ENCODE measurements at places on chromosomes 11 and 22.
A peak's percentile ranks its signal among the peaks of the same experiment; 100 is the strongest.

GRCh38 chr11:119891055-119891768, 162.2 kb upstream of the NECTIN1 start:
- peak; percentile 79 for DNase-seq

DNA sequence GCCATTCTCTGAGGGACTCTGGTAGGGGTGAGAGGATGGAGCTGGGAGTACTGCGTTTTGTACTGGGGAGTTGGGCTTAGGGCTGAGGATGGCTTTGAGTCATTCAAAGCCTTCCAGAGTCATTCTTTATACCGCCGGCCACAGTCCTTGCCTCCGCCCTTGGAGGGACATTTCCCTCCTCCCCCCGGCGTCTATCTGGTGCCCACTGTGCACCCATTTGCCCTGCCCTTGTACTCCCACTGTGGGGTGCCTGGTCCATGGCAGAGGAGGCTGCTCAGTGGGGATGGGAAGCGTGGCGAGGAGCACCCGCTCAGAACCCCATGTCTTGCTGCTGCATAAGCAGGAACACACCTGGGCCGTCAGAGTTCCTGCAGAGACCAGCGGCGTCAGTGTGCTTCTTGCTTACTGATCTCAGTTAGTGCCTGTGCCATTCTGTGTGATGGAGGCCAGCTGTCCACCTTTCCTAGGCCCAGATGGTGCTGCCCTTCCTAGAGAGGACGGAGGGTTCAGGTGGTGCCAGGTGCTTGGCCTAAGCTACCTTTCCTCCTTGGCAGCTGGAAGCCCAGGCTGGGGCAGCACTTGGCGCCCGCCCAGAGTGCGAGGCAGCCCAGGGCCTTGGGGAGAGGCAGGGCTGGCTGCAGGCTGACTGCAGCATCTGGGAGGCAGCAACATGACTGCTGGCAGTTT, 23.3 kb upstream of the TMEM191C start:
- DNase-seq = no peak

DNA sequence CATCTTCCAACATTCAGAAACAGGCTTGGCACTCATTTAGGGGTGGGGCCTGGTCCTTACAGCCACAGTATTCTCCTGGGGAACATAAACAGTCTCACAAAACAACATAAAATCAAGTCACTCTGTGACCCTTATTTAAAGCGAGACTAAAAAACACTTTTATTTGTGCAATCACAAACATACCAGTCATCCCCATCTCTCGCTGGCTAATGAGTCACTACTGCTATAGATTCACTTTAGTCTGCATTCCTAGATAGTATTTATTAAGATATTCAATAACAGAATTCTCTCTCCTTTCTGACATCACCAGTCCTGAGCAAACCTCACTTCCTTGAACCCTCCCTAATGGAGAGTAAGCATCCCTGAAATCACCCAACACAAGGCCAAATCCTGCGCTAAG, 68.0 kb downstream of the ZBTB44 start:
- DNase-seq = peak; percentile 31

DNA sequence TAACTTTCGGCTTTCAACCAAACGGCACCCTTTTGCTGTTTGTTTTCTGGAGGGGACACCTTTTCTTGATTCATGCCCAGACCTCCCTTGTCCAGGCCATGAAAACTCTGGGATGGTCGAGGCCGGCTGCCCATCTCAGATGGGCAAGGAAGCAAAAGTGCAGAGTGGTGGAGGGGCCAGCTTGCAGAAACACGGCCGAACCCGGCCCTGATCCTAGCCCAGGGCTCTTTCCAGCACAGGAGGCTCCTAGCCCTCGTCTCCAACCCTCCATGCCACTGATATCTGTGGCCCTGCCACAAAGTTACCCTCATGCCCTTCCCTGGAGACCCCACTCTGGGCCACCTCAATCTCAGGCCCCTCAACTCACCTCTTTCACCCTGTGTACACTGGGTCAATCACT, 18.9 kb upstream of the SLC22A12 start:
- no peak for DNase-seq

GRCh38 chr11:109739379-109739778, 317.4 kb downstream of the C11orf87 start:
- DNase-seq = peak; percentile 6

DNA sequence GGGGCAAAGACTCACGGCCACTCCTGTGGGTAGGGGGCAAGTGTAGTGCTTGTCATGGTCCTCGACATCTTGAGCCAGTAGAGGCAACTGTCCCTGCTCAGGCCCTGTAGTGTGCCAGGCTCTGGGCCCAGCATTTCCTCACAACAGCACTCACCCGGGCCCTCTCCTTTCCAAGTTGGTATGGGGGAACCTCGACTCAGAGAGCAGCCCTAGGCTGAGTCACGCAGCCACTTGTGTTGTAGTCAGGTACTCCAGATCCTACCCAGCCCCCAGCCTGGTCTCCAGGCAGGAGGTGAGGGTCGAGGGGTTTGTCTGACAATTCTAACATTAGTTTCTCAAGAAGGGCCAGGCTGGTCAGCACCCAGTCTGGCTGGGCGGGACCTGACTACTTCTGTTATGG, 4.1 kb downstream of the RELT start:
- no peak for DNase-seq

DNA sequence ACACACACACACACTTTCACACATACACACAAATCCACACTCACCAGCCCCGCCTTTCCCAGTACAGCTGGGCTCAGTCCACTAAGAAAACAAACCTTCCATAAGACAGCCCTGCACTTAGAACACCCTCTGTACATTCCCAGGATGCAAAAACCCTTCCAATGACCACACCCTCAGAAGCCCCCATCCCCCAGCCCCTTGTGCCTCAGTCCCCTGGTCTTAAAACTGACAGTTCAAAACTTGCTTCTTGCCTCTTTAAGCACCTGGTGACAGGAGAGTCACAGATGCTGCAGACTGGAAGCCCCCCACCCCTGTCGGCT, 23.0 kb downstream of the APLNR start:
- DNase-seq = peak; percentile 33

DNA sequence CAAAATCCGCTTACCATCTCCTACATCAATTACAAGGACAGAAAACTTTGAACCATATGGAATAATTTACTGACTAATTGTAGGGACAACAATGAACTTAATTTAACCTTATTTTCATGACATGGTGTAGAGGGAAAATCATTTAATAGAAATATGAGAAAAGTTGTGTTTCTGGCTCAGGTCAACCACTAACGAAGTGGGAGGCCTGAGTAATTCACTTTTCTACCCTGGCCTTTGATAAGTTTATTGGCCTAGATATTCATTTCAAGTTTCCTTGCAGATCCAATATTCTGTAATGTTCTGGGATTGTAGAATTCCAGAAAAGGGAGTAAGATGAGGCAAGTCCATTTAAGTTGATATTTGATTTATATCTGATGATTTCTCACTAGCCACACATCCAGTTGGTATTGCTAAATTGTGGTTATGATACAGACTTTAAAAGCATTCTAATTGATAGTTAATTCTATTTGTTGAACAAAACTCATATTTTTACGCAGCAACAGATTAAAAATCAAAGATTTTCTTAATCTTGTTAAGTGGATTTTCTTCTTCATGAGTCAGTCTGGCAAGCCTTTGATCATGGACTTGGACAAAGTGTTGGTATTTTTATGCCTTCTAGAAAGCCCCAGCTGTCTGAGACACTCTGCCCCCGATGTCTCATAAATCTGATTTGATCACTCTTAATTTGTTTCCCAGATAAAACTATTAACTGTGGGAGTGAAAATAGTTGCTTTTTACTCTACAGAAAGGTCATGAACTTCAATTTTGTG, 336.5 kb downstream of the TMEM135 start:
- no peak for DNase-seq

- no peak for DNase-seq
Observed at GRCh38 chr22:31328544-31328960, 17.6 kb downstream of the PATZ1 start.

DNA sequence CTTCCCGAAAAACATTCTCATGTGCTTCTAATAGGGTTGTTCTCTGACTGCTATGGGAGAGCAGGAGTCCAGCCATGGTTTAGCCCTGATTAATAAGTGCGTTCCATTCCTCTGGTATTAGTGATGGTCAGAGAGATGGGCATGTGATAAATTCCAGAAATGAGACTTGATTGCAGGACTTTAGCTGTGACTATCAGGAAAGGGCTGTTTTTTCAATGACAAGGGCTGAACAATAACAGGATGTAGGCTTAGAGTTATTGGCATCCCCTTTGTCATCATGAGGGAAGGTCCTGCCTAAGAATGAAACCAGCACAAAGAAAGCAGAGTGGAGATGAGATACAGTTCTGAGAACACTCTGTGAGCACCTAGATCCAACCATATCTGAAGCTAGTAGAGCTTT, 494.6 kb downstream of the MIAT start:
- no peak for DNase-seq

DNA sequence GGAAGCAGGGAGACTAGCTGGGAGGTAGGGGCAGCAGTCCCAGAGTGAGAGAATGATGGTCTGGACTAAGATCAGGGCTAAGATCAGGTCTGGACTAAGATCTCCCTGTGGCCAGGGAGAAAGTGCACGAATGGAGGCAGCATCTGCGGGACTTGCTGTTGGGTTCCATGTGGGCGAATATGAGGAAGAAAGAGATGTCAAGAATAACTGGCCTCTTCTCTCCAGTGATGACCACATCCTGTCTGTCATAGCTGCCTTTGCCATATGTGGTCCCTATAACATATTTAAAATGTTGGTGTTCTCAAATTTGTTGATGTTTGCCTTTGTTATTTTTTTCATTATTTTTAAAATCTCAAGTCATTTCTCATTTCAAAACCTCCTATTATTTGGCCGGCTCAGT, 27.4 kb upstream of the CXCR5 start:
- DNase-seq = no peak

GRCh38 chr11:19777377-19778102, 64.9 kb downstream of the NAV2 start:
- DNase-seq = peak; percentile 23

DNA sequence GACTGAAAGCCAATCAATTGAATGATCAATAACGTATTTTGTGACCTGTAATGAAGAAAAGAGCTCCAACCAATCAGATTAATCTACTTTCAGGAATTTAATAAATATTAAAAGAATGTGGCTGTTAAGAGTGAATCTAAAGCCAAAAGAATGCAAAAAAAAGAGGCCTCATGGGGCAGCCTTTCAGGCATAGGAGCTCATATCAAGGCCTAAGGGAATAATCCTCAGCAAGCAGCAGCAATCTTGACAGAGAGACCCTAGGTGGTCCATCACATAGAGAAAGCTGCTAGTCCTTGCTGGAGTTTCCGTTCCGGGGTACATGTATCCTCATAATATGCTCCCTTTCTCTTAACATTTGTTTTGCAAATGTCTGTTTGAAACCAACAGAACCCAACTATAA, 313.1 kb upstream of the PITPNB start:
- DNase-seq = no peak

- no peak for DNase-seq
Observed at GRCh38 chr11:95652002-95652472, 137.5 kb downstream of the FAM76B start.

DNA sequence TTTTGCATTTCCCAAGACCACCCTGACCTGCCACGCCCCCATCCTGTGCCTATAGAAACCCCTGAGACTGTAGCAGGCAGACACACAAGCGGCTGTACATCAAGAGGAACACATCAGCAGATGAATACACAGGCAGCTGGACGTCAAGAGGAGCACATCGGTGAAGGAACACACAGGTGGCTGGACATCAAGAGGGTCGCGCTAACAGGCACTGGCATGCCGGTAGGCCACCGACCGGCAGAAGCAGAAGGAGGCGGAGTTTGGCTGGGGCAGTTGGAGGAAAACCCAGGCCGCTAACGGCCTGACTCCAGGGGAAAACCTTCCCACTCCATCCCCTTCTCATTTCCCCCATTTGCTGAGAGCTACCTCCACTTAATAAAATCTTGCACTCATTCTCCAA, 5.4 kb upstream of the IPO7 start:
- DNase-seq = no peak

DNA sequence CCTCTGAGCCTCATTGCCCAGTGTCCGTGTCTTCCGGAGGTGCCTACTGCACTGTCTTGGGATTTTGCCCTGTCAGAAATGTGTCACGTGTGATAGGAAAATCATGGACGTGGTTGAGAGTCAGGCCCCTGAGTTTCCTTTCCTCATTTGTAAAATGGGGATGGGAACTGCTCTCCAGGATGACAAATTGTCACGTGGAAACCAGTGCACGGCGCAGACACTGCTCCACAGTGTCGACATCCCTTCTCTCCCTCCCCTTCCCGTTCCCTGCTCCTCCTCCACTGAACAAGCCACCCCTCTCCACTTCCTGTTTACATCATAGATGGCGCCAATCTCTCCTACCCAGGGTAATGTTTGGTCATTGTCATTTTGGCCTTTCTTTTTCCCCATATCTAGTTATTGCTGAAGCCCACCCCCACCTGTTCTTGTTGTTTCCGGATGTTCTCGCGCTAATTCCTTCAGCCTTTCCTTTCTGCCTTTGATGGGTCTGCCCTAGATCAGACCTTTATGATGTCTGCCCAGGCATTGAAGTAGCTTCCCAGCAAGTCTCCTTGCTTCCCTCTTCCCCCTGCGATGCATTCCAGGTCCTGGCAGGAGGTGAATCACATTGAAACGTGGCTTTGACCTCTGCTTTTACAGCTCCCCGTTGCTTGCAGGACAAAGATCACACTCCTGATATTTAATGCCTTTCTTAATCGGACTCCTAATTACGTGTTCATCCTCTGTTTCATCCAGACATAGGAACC, 91.8 kb downstream of the TBC1D22A start:
- DNase-seq = peak; percentile 45

- no peak for DNase-seq
Observed at GRCh38 chr11:103709371-103709770, 327.1 kb upstream of the DDI1 start.

- no peak for DNase-seq
Observed at GRCh38 chr11:13339195-13340153, 61.9 kb downstream of the BMAL1 start.

- peak; percentile 10 for DNase-seq
Observed at GRCh38 chr22:26656891-26657851, at the start of gene MIAT. MIAT (plus strand) TSS chr22:26657588.

DNA sequence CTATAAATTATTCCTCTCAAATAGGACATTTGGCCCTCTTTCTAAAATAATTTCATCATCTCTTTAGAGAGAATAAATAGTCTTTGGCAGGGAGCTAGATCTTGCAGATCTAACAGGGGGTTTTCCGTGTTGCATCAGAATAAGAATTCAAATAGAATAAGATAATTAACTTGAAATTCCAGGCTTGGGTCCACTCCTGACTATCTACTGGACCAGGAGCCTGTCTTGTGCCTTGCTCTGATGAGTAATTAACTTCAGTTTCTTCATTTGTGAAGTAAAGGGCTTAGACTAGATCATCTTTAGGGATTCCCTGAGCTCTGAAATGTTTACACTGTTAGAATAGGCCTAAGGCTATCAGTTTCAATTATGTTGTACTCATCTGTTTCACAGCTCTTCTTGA, 23.5 kb upstream of the TMEM123 start:
- peak; percentile 61 for DNase-seq

DNA sequence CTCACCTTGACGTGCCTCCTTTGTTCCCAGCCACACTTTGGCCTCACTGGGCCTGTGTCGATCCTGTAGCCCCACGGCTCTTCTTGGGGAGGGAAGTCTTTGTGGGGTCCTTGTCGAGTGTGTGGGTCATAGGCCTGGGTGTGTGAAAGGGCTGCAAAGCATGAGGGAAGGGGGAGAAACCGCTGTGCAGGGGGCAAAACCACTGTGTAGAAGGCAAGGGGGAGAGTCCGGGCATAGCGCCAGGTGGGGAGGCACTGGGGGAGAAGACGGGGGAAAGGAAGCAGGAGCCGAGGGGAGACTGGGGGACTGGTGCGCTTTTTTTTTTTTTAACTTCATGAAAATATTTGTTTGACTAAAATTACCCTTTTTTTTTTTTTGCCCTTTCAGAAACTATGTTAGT, 65.1 kb upstream of the RASD2 start:
- DNase-seq = no peak

- DNase-seq = no peak
Observed at GRCh38 chr11:36141956-36142355, 147.3 kb downstream of the COMMD9 start.

GRCh38 chr22:41913842-41914534, 886 bp downstream of the SHISA8 start:
- no peak for DNase-seq
